Placental pericyte (primary cell): ENCODE measurements at places on chromosomes 2 and 18. TPM values are rescaled to one million over a fixed set of nuclear protein-coding genes. Genes with fewer than 3 reads are reported as not detected.

The PID1 gene
- 23.6 and 35.0 TPM in 2 replicates for total RNA-seq

The ANO7 gene
- total RNA-seq: 0.22 and 1.7 TPM in 2 replicates

The MAB21L4 gene
- total RNA-seq: not detected in 2 replicates

The GCKR gene
- 0.43 TPM in 1 of 2 replicates, not detected in the other for total RNA-seq

The SERPINB4 gene
- 0.14 TPM in 1 of 2 replicates, not detected in the other for total RNA-seq

The ALPG gene
- not detected in 2 replicates for total RNA-seq

The CNTNAP5 gene
- total RNA-seq: not detected in 2 replicates

The LRP1B gene
- under 0.01 and 0.29 TPM in 2 replicates for total RNA-seq

The ASPRV1 gene
- total RNA-seq: 0.22 and 0.29 TPM in 2 replicates

The FABP1 gene
- not detected in 2 replicates for total RNA-seq

The ADAM23 gene
- 3.9 and 11.6 TPM in 2 replicates for total RNA-seq

The FKBP7 gene
- total RNA-seq: 19.6 and 25.4 TPM in 2 replicates

The ZNF521 gene
- total RNA-seq: 33.6 and 41.8 TPM in 2 replicates

The CELF4 gene
- not detected in 2 replicates for total RNA-seq
